Fibroblast of lung (primary cell): ENCODE measurements at places on chromosomes 1 and 21.
A peak's percentile ranks its signal among the peaks of the same experiment; 100 is the strongest.

GRCh38 chr1:63112155-63112900 lies 210.0 kb upstream of the FOXD3 start:
- peak; percentile 23 for DNase-seq

DNA sequence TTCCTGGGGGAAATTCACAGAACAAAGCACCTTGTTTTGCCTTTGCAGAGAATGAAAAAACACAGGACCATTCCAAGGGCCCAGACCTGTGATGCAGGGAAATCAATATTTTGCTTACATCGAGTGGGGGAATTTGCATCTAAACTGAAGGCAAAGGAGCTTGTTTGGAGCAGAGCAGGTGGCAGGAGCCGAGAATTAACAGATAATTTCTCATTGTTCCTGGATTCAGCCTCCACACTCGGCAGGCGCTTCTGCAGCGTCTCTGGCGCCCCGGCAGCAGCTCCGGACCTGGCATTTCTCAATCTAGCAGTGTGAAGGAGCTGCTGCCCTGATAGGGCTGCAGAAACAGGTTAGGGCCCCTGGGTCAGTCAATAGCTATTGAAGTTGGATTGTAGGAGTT lies 2.0 kb upstream of the SYT6 start:
- no peak for DNase-seq

GRCh38 chr1:193662030-193662429 lies 475.6 kb upstream of the B3GALT2 start:
- no peak for DNase-seq

GRCh38 chr1:113245252-113245651 lies 145.1 kb upstream of the MAGI3 start:
- DNase-seq = no peak

GRCh38 chr1:24191860-24192259 lies 4.8 kb upstream of the IFNLR1 start:
- peak; percentile 68 for DNase-seq

DNA sequence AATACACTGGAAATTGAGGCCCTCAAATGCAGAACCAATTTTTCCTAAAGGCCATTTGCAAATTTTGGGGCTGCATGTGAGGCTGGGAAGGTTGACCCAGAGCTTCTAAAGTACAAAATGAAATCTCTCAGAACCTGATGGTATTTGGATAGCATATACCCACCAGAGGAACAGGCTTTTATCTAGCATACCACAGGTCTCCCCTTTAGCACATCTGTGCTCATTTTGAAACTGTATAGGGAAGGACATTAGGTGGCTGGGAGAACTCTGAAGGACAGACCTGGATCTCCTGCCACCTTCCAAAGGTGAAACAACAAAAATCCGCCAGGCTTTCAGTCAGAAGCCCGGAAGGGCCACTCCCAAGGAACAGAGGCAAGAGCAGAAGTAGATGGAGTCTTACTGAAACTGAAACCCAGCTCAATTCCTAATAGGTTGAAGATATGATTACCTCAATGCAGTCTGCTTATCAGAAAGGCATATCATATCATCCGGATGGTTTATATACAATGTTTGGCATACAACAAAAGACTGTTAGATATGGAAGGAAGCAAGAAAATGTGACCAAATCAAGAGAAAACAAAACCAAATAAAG lies 11.6 kb downstream of the CD55 start:
- no peak for DNase-seq

GRCh38 chr1:35451125-35451528 lies 106.1 kb downstream of the KIAA0319L start:
- DNase-seq = peak; percentile 60

- no peak for DNase-seq
Observed at GRCh38 chr1:36562181-36562685, 79.5 kb upstream of the CSF3R start.

- DNase-seq = peak; percentile 97
Observed at GRCh38 chr1:244864253-244865027, at the start of gene HNRNPU. TSS of gene HNRNPU (minus strand) at chr1:244864543. CDS start at chr1:244864307, 236 bp downstream.
